ENCODE measurements at places on chromosomes 4 and X.

DNA sequence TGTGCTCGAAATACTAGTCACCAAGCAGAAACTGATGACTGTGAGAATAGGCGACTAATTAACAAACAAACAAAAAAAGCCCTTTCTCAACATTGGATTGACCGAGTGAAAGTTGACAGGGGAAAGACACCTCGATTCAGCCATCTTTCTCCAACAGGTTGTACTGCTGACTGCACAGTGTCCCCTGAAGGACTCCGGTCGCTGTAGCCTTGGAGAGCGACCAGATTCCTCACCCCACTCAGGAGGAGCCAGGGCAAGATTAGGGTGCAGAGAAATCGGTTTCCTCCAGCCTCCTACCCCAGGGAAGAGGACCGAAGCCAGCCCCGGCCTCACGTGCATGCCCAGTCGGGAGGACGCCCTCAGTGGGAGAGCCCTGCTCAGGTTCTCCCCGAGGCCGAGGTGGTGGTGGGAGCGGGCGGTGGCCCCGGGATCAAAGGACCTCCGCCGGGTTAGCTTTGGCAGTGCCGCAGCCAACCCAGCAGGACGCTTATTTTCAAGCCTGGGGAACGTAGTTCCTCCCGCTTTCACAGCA, 1.1 kb upstream of the RAP1GDS1 start:
- no peak for DNase-seq

DNA sequence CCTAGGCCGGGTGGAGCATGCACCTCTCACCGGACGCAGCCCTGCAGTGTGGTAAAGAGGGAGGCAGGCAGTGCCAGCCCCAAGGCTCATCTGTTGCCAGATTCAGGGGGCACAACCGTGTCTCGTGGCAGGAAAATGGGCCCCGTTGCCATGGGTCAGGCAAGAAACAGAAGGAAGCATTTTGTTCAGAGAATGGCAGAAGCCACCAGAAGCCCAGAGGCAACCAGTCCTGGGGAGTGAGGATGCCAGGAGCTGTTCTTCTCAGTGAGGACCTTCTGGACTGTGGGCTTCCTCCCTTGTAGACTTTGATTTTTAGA, 12.5 kb upstream of the UVSSA start:
- DNase-seq: no peak

DNA sequence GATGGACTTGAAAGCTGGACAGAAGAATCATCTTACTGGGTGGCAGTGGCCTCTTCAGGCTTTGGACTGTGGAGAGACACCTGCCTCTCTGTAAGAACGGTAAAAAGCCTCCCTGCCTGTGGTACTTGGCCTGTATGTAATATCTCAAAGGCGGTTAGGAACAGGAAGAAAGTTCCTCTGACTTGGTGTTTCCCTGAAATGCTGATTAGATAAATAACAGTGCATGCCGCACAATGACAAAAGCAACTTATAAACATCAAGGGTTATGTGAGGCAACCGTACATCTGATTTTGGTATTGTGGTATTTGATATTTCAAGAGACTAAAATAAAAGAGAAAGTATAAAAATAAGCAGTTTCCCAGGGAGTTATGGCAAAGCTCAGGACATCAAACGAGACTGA, 92.4 kb upstream of the SORBS2 start:
- DNase-seq: no peak

GRCh38 chr4:2762048-2762447, 5.9 kb upstream of the TNIP2 start:
- DNase-seq: no peak

DNA sequence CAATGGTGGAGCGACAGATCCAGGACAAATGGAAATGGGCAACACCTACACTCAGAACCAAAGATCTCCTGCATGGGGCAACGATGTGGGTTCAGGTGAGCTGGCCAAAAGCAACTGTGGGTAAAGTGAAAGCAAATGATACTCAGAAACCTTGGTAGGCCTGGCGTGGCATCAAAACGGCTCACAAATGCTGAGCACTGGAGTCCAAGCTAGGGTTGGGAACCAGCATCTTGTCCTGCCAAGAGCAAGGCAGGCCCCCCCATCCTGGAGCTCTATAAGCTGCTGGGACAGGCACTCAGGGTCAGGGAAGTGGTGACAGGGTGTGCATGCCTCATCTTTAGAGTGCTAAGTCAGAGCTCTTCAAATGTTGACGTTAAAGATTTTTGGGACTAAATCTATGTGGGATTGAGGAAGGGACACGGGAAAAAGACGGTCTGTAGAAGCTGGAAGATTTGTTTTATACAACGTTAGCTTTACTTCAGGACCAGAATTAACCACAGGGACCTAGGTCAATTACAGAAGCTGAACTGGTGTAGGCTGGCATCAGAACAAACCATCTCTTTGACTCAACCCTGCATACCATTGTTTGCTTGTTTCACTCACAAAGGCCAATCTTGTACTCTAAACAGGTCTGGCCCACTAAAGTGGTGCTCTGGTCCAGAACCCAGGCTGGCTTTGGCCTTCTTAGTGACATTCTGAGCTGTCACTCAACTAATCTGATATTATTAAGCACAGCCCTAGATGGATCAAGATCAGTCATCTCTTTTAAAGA, 10.7 kb downstream of the ATP8A1 start:
- DNase-seq: no peak

- no peak for DNase-seq
Observed at GRCh38 chrX:4935401-4935800, 1222.0 kb upstream of the PRKX start.

- DNase-seq: no peak
Observed at GRCh38 chrX:96386981-96387380, 297.7 kb upstream of the DIAPH2 start.

GRCh38 chrX:13473442-13474163, 95.8 kb upstream of the EGFL6 start:
- DNase-seq: no peak

- DNase-seq: no peak
Observed at GRCh38 chrX:134244043-134244442, 7.1 kb downstream of the CCDC160 start.

GRCh38 chrX:18887177-18887824, 96.6 kb downstream of the PHKA2 start:
- DNase-seq: no peak

DNA sequence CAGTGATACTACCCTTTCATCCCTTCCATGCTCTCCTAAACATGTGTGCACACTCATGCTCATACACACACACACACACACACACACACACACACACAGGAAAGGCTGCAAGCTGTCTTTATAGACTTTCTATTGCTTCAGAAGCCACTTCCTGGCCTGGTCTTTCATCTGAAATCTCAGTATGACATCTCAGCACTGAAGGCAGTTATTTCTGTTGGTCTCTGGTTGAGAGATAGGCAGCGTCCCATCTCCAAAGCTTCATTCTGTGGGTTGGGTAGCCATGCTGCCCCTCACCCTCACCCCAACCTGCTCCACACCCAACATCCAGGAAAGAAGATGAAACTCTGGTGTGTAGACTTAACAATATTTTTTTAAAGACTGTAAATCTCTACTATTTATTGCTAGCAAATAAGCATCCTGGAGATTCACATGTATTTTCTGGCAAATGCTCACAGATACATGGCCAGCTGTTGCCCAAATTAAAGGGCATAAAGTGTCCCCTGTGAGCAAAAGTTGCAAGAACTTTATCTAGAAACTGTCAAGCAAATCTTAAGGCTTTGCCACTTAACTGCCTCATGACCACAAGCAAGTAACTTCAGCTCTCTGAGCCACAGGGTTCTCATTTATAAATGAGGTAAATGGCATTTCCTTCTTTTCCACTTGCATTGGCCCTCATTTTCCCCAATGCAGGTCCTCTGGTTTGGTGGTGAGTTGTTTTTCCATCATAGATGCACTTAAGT, 189.8 kb upstream of the AFF2 start:
- DNase-seq: no peak

GRCh38 chr4:136725286-136726081, 806.8 kb downstream of the PCDH18 start:
- no peak for DNase-seq

- no peak for DNase-seq
Observed at GRCh38 chr4:55358668-55359067, 12.6 kb downstream of the SRD5A3 start.

DNA sequence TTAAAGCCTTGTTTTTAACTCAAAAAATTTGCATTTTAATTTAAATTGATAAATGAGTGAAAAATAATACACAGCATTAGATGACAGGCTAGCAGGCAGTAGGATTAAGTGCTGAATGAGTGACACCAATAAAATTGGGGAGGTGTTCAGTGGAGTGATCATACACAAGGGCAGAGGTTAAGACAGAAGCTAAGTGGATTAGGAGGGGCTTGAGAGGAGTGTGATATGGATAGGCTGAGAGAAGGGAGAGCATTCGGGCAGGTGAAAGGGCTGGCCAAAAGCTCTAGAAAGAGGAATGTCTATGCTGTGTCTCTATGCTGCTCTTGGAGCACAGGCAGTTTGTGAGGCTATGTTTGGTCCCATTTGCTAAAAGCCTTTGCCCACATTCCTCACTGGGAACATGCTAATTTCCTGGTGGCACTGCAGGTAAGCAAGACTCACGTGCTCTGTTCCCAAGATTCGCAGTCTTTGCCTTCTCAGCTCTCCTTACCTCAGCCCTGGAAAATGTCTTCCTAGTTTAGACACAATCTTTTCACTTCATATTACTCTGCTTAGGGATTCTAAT, 52.8 kb upstream of the CCSER1 start:
- no peak for DNase-seq

- DNase-seq: no peak
Observed at GRCh38 chrX:14027511-14028019, 2.1 kb downstream of the GEMIN8 start.

DNA sequence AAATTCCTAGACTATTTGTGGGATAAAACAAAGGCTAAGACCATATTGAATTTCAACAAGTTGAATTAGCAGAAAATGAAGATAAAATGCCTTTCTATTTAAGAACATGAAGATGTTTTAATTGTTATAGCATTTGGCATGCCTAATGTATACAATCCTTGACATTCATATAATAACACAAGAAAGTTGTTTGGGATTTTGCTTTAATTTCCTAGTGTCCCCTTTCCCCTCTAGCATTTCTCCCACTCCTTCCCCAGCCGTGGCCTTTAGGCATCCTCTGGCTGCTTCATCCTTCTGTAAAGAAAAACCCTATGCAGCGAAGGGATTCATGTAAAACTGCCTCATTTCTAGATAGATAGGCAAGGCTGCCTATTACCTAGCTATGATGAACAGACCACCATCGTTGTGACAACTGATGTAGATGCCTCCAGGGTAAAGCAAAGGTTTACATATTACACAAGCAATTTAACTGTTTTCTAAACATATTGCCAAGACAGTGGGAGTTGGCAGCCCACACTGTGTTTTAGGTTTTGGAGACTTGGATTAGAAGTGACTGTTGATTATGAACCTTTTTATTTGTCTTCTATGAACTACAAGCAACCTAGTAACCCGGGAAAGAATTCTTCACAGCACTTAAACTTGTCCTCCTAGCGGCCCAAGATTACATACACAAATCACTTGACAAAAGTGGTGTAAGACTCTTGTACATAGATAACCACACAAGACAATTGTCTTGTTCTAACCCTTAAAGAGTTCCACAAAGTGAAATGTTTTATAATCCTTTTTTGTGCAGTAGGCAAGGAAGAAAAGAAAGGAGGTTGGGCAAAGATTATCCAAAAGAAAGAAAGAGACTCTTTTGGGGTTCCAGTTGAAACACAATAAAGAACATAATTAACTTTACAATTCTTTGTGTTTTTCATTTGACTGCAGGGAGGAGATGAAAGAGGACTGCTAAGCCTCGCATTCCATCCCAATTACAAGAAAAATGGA, 59.9 kb downstream of the HHIP start:
- no peak for DNase-seq

GRCh38 chr4:131459430-131460101, 1689.5 kb upstream of the PCDH10 start:
- no peak for DNase-seq

DNA sequence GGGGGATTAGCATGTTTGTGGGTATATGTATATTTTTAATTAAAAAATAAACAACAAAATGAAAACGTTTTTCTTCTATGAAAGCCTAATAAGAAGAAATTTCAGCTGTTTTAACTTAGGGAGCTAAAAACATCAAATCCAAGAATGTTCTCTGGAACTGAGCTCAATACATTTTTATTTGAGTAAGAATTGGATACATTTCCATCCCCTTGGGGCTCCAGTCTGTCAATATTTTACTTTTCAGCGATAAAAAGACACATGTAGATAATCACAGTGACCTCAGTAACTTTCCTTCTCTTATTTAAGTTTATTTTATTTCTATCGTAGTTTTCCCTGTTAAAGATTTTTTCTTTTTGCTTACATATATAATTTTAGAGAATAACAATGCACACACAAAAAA, 59.3 kb downstream of the ELOVL6 start:
- DNase-seq: no peak

- no peak for DNase-seq
Observed at GRCh38 chrX:20513185-20513584, 246.5 kb upstream of the RPS6KA3 start.

- no peak for DNase-seq
Observed at GRCh38 chr4:137389911-137390520, 142.3 kb downstream of the PCDH18 start.

All from HS-27A (cell line).